ENCODE measurements at places on chromosomes 11 and 22.

DNA sequence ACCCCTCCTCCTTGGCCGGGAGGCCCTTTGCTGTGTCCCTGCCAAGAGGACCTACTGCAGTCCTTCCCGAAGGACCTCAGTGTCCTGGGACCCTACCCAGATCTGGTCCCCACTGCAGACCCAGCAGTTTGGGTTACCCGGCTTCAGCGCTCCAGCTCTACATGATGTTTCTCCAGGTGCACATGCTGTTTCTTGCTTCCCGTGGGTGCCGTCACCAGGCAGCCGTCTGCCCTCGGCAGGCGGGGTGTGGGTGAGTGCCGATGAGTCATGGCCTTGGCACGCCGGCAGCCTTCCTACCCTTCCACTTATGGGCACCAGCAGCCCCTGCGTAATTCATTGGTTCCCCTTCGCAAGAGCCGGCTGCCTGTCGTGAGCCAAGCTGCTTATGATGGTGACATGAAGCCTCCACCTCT is 101.8 kb downstream of the BCR start:
- DNase-seq, result no peak

DNA sequence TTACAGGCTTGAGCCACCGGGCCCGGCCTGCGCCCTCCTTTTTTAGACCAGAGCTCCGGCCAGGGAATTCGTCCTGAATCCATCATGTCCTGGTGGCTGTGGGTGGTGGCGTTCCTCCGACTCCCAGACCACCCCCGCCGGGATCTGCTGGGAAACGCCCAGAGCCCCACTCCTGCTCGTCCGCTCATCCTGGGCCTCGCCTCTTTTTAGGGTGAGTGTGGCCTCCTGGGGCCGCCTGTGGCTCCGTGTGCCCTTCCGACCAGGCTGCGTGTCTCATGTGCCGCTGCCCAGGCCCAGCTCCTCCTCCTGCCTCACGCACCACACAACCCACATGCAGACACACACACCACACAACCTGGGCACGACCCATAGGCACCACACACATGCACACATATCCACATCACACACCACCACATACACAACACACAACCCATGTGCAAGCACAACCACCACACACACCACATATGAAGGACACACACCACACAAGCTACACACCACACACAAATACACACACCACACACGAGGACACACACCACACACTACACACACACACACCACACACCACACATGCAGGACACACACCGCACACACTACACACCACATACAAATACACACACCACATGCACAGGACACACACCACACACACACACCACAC is 946.2 kb downstream of the BRD1 start:
- no peak for DNase-seq

GRCh38 chr11:131748151-131749050 is 378.0 kb downstream of the NTM start:
- DNase-seq, result peak; percentile 11

DNA sequence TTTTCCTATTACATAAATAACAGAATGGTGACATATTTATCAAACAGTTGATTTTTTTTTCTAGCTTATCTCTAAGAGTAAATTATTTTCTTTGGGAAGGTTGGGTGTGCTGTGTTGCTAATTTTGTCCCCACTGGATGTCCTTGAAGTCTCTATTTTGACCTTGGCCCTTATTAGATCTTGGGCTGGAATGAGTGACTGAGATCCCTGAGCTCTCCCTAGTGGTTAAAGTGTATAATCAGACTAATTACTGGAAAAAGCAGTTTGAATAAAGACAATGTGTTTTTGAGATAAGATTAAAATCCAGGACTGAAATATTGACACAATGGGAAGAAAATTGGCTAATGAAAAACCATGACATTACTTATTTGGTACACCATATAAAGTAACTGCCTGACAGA is 56.1 kb downstream of the AASDHPPT start:
- no peak for DNase-seq

DNA sequence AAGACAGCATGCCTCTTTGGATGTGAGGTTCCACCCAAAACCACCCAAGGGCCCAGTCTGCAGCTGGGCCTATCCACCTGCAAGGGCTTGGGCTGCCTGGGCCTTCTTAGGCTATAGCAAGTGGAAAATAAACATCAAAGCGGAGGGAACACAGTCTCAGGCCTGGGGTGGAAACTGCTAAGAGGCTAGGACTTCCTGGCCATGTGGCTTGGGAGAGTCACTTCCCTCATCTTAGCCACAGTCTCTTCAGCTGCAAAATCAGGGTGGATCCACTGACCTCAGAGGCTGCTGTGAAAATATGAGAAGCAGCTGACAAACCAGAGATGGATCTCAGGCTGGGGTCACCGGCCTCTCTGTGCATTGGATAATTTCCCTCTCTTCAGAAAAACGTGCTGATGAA is 30.6 kb upstream of the TFIP11 start:
- DNase-seq, result no peak

- no peak for DNase-seq
These were observed 76.4 kb downstream of the C2CD3 start for GRCh38 chr11:74094393-74094792.

DNA sequence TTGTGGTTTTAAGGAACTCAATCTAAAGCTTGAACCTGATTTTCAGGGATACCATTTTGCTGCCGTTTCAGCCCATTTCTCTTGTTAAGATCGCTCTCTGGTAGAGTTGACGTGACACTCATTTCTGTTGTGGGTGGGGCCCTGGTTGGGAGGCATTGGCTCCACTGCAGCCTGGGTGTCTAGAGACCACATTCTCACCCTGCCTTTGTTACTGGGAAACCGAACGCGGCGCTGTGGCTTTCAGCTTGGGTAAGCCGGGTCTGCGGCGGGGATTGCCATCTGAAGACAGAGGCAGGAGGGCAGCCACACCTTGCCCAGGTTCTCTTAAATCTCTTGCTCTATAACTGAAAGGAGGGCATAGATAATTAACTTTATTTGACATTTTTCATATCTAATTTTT is 3.2 kb downstream of the EHF start:
- no peak for DNase-seq

GRCh38 chr22:49086181-49086580 is 741.5 kb downstream of the BRD1 start:
- DNase-seq, result no peak

DNA sequence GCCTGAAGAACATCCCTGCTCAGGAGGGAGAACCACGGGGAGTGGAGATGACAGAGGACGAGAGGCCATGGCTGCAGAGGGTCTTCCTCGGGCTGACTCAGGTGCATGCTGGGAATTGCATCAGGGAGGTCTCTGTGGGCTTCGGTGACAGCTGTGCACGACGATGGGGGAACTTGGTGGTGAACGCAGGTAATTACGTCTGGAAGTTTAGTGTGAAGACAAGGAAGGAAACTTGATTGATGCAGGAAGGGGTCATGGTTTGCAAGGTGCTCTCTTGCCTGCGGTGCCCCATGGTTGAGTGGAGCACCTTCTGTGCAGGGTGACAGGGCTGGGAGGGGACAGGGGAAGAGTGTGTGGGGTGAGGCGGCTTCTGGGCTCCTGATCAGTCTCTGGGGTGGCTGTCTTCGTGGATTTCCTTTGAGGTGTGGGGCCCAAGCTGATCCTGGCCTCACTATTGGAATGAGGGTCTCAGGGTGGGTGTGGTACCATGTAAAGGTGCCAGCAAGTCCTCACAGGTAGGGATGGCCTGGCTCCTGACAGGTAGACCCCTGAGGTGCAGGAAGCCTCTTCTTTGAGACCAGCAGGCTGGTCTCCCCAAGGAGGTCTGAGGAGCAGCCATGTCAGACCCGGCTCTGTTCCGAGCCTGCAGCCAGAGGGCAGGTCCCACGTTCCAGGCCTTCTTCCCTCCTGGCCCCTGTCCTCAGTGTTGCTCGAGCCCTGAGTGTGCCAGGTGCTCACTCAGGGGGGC is 1020.1 kb downstream of the TBC1D22A start:
- DNase-seq, result no peak

GRCh38 chr22:27778294-27779090 is 23.1 kb downstream of the MN1 start:
- no peak for DNase-seq

DNA sequence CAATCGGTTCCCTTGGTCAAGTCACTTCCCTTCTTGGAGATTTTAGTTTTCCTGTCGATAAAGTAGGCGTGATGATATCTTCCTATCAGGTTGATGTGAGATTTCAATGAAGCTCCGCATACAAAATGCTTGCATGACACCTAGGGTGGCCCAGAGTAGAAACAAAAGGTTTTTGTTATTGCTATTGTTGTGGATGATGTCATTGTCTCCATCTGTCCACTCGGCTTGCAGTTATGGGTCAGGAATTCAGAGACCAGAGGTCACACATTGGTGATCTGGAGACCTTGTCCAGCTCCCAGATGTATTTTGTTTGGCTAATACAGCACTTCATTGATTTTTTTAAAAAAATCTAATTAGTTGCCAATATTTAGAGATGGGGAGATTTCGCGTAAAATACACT is 382.1 kb downstream of the MN1 start:
- no peak for DNase-seq

- no peak for DNase-seq
These were observed 92.1 kb downstream of the CACNA1I start for GRCh38 chr22:39662686-39663052.

DNA sequence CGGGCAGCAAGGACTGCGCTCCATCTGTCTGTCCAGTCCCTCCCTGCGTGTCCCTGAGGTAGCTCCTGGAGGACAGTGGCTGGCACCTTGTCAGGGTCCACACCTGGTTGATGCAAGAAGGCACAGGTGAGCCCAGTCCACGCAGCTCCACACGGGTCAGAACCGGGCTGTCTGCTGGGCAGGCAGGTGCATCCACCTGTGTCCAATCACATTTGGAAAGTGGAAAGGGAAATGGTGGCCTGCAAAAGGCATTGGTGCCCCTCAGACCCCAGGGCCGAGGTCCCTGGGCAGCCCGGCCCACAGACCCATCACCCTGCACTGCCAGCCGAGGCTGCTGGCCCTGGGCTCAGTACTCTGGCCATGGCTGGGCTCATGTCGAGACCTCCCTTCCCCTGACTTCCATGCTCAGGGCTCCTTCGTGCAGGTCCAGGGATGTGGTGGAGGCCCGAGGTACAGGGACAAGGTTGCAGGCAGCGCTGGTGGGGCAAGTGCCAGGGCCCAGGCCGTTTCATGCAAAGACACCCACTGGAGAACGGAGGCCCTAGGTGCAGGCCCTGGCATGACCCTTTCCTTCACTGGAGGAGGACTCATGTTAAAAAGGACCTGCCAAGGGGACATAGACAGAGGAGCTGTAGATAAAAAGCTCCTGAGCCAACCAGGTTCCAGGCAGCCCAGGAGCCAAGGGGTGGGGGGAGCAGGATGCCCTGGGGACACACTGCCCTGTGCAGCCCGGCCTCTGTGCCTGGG is 38.9 kb upstream of the TH start:
- no peak for DNase-seq

GRCh38 chr11:12754582-12755234 is 80.5 kb downstream of the TEAD1 start:
- DNase-seq, result peak; percentile 26

DNA sequence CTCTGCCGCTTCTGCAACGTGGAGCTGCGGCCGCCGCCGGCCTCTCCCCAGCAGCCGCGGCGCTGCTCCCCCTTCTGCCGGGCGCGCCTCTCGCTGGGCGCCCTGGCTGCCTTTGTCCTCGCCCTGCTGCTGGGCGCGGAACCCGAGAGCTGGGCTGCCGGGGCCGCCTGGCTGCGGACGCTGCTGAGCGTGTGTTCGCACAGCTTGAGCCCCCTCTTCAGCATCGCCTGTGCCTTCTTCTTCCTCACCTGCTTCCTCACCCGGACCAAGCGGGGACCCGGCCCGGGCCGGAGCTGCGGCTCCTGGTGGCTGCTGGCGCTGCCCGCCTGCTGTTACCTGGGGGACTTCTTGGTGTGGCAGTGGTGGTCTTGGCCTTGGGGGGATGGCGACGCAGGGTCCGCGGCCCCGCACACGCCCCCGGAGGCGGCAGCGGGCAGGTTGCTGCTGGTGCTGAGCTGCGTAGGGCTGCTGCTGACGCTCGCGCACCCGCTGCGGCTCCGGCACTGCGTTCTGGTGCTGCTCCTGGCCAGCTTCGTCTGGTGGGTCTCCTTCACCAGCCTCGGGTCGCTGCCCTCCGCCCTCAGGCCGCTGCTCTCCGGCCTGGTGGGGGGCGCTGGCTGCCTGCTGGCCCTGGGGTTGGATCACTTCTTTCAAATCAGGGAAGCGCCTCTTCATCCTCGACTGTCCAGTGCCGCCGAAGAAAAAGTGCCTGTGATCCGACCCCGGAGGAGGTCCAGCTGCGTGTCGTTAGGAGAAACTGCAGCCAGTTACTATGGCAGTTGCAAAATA is 816 bp downstream of the PDE3B start:
- DNase-seq, result no peak

DNA sequence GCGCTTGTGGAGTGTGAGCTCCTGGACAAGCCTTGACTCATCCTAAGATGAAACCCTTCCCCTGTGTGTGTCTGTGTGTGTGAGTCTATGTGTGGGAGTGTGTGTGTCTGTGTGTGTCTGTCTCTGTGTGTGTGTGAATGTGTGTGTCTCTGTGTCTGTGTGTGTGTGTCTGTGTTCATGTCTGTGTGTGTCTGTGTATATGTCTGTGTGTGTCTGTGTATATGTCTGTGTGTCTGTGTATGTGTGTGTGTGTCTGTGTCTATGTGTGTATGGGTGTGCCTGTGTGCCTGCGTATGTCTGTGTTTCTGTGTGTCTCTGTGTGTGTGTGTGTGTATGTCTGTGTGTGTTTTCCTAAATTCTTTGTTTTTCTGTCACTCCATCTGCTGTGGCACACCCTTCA is 48.7 kb downstream of the RPS6KA4 start:
- no peak for DNase-seq

GRCh38 chr11:119284344-119285157 is 32.4 kb downstream of the MCAM start:
- DNase-seq, result no peak

DNA sequence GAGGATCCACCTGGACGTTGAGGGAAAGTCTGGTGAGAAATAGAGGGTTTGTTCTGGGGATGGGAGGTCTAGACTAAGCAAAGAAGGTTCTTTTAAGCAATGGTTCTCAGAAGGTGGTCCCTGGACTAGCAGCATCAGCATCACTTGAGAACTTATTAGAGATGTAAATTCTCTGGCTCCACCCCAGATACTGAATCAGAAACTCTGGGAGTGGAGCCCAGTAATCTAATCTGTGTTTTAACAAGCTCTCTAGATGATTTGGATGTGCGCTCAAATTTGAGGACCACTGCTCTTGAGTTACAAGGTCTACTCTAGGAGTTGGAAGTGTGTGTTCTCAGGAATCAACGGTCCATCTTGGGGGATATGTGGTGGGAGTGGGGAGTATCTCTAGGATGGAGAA is 3.3 kb upstream of the ABCG4 start:
- DNase-seq, result no peak

DNA sequence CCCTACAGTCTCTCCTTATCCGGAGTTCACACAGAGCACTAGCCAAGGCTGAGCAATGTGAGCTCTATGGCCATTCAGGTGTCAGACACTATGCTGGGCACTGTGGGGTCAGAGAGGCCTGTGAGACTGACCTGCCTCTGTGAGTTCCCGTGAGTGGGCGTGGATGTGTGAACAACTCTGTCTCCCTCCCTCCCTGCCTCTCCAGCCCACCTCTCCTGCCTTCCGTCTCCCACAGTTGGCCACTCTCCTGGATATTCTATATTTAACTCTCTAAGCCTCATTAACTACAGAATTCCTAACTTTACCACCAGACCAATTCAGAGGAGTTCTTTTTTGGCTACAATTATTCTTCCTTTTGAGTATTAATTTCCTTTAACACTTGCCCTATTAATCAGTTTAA is 191.6 kb upstream of the NCAM1 start:
- no peak for DNase-seq
